ENCODE measurements at places on chromosomes 13 and 19.

DNA sequence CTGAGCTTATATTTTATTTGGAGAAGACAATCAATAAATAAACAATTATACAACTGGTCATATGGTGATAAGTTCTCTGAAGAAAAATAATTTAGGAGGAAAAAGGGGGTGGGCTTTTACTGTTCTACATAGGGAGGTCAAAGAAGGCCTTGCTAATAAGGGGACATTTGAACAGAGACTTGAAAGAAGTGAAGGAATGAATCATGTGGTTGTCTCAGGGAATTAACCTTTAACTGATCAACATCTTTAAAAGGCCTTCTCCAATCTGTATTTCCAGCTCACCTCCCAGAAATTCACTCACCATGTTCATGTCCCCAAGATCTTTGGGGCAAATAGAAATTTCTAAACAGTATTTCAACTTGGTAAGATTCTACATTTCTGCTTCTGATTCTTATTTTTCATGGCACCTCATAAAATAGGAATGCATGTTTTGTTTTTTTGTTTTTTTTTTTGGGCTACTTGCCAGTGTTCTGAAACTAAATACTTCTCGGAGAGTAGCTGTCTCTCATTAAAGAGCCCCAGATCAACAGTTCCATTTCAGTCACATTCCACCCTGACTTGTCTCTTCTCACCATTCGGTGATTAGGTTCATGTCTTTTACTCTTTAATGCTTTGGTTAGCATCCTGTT lies 19.2 kb upstream of the LPAR6 start:
- no peak for DNase-seq

DNA sequence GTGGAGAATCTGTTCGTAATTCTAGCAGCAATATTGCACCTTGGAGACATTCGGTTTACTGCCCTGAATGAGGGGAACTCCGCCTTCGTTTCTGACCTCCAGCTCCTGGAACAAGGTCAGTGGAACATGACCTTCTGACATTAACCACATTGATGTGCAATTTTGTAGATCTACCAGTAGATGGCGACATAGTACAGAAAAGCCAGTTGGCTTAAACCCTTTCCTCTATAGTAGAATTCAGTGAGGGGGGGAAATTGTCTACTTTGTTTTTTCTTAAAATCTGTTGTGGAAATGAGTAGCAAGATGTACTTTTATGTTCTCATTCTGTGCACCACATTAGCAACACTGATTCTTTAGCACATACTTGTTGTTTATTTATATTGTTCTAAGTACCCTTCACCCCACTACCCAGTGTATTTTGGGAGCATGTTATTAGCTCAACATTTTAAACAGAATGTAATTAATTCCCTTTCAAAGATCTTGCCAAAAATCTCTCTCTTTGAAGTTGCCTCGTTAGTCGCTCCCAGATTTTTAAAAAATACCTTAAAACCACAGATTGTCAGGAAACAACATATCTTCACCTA lies 332.2 kb downstream of the MYO16 start:
- DNase-seq, result no peak

DNA sequence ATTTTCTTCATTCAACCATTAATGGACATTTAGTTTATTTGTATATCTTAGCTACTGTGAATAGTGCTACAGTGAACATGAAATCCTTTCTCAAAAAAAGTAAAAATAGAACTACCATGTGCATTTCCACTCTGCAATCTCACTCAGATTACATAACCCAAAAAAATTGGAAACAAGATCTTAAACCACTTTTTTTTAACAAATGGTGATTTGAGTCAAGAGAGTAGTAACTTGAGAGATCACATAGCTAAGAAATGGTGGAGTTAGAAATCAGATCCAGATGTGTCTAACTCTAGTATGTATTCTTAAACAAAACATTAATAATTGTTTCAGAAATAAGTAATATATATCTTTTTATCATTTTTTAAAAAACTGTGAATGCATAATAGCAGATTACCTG lies 318.3 kb upstream of the SGCG start:
- no peak for DNase-seq

- no peak for DNase-seq
These were observed 37.5 kb downstream of the POSTN start for GRCh38 chr13:37561031-37561430.

DNA sequence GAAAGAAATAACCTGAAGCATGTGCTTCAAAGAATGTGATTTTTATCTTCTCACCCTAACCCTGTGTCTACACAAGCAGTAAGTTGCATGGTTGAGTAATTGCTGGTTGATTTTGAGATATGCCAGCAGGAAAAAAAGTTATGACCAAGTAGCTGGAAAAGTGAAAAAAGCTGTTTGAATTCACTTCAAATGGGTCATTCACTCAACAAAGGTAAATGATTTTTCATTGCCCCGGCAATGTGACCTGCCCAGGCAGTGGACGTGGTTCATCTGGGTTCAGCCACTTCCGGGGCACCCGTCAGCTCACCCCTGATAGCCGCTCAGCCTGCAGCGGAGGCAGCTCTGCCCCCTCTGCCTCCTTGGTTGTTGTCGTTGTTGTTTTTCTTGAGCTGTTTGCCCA lies 18.5 kb downstream of the TNFRSF19 start:
- no peak for DNase-seq

- peak; percentile 82 for DNase-seq
These were observed 6.8 kb downstream of the TRAPPC6A start for GRCh38 chr19:45171211-45171623.

DNA sequence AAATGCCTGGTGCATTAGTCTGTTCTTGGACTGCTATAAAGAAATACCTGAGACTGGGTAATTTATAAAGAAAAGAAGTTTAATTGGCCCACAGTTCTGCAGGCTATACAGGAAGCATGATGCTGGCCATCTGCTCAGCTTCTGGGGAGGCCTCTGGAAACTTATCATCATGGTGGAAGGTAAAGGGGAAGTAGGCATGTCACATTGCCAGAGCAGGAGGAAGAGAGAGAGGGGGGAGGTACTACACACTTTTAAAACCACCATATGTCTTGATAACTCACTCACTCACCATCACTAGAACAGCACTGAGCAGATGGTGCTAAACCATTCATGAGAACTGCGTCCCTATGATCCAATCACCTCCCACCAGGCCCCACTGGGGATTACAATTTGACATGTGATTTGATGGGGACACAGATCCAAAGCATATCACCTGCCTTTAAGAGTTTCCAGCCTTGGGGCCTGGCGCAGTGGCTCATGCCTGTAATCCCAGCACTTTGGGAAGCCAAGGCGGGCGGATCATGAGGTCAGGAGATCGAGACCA lies 219.0 kb downstream of the KATNAL1 start:
- DNase-seq, result no peak

DNA sequence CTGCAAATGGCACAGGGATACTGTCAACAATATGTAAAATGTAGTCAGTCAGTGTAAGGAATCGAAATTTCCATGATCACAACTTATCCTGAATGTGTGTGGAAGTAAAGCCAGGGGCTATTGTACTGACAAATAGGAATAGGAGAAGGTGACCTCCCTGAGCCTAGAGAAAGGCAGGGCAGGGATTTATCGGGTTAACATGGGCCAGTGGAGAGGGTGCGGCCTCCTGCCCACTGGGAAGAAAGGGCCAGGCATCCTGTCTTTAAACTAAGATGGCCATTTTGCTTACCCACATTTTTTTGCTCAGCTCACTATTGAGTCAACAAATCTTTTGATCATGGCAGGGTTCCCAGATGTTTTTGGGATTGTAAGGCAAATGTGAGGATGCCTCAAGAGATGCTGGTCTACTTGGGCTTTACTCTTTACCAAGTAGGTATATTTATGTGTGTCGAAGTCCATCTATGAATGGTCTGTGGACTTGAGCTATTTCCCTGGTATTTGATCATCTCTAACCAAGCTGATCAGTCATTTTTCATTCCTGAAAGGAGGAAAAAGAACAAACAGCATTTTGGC lies 116.6 kb upstream of the RNF113B start:
- no peak for DNase-seq

DNA sequence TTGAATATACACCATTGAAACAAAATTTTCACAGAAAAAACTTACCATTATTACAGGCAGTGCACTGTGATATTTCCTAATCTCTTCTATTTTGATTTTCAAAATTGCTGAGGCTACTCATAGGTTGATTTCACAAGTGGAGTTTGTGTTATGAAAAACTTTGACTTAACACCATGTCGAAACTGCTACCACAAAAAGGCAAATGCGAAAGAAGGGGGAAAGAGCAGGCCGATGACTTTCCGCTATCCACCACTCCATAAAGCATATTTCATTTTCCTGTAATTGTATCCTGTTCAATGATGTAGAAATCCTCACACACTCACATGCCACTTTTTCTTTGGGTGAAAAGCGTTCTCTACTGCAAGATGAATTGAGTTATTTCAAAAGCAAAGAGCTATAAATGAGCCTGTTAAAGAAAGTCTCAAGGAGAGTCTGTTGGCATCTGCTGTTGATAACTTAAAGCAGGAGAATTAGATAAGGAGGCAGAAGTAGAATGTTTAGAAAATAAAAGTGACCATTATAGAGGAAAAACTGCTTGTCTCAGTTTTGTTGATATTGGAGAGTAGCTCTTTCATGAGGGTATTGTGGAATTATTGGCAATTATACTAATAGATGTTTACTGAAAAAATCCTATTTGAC lies 18.8 kb downstream of the KL start:
- DNase-seq, result no peak

GRCh38 chr13:24134757-24135156 lies 25.8 kb upstream of the SPATA13 start:
- no peak for DNase-seq

DNA sequence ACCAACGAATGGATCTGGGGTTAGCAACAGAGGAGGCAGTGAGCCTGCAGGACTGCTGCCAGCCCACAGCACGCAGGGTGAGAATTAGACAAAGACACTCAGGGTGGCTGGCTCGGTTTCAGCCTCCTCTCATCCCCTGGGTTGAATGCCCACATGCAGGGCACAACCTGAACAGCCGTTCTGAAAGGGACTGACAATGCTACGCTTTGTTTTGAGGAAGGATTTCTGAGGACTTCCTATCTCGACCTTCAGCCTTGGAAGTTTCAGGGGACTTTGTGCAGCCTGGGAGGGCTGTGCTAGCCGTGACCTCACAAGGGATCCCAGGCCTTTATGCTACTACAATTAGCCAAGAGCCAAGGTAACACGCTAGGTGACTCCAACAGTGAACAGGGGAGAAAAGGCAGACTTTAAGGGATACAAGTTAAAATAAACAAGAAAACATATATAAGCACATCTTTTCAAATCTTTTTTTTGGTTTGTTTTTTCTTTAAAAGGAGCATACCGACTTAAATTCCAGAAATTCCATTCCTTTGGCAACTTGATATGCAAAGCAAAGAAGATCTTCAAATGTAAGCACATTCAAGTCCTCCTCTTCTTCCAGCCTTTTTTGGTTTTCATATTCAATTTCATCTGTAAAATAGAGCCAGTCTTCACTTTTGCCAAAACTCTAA lies 34.5 kb upstream of the URAD start:
- no peak for DNase-seq

DNA sequence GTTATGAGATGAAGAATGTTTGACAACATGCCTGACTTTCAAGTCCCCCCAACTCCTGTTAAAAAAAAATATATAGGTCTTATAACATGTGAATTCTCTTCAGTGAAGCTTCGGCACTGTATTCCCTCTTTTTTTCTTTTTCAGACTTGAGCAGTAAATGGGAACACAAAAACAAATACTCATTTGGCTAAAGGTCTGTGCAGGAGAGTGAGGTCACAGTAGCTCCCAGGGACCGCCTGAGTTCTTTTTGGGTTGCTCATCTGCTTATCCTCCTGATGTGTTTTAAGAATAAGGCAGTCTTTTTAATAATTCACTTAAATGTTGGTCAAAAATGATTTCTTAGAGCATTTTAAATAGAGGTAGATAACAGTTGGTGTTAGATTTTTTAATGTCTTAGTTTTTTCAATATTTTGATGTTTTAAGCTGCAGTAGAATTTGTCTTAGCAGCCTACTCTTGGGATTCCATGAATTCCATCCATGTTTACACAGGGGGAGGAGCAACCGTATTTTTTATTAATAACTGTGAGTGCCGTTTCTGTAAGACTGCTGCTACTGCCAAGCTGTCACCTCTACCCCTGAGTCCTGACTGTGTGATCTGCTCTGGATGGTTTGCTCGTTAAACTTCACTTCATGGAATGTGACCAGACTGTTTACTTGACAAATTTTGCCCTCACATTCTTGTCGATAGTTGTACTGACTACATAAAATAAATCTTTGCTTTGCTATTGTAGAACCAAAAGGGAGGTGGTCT lies 14.9 kb downstream of the HNRNPM start:
- no peak for DNase-seq

GRCh38 chr13:40407567-40407966 lies 258.9 kb downstream of the FOXO1 start:
- no peak for DNase-seq

DNA sequence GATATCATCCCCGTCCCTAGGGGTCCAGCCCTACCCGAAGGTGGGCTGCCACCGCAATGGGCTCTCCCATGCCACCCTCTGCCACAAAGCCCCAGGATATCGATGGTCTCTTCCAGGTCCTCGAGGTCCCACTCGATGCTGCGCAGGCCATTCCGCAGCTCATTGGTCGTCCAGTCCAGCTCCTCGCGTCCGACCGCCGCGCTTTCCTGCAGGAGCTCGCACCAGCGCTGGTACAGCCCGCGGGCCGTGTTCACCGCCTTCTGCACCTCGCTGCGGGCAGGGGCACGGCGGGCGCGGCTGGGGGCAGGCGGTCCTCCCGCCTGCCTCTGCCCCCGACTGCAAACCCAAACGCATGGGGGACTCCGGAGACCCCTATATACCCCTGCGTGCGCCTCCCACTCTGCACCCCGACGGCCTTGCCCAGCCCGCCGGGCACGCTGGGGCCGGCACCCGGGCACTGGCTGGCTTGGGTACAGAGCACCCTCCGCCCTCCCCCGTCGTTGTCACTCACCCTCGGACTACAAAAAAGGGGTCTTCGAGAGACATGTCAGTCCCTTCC lies 468 bp downstream of the STX10 start:
- no peak for DNase-seq

- DNase-seq, result no peak
These were observed 45.5 kb upstream of the ZNF91 start for GRCh38 chr19:23440791-23441190.

DNA sequence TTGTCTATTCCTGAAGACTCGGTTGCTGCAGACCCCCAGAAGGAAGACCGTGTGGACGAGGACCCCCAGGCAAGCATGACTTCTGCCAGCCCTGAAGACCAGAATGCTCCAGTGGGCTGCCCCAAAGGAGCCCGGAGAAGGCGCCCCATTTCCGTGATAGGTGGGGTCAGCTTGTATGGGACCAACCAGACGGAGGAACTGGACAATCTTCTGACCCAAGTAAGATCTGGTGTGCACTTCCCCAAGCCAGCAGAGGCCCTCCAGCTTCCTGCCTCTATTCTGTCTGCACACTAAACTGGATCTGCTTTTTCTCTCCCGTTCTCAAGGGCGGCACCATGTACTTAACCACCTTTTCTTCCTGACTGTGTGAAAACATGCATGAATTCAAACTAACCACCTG lies 59.8 kb upstream of the C1QTNF9 start:
- no peak for DNase-seq

GRCh38 chr13:114021464-114022308 lies 47.8 kb upstream of the C13orf46 start:
- no peak for DNase-seq

Data from natural killer cell treated with Interleukin-12 subunit alpha and Interleukin-12 subunit beta and Interleukin-15 and Interleukin-18, amount 100 ng/mL, for 72 hours (primary cell).